ENCODE measurements at places on chromosomes 1 and 21. TPM values are rescaled to one million over a fixed set of nuclear protein-coding genes. Genes with fewer than 3 reads are reported as not detected.

- no peak for DNase-seq
- H3K4me1 ChIP-seq = no peaks in the 10 kb centered on the region
- H3K27me3 ChIP-seq = no peaks in the 10 kb centered on the region
- no peaks in the 10 kb centered on the region for H3K36me3 ChIP-seq
- no peak overlapping the region for H3K4me3 ChIP-seq
- H3K27ac ChIP-seq = no peak overlapping the region
Observed at GRCh38 chr1:22955146-22955545, 17.5 kb downstream of the LACTBL1 start.

GRCh38 chr1:244393604-244394176 is 58.0 kb downstream of the ADSS2 start:
- no peaks in the 10 kb centered on the region for H3K27me3 ChIP-seq
- no peaks in the 10 kb centered on the region for H3K4me1 ChIP-seq
- no peak for DNase-seq
- no peaks in the 10 kb centered on the region for H3K36me3 ChIP-seq
- no peak overlapping the region for H3K27ac ChIP-seq

GRCh38 chr1:205666372-205667166 is 13.7 kb downstream of the SLC45A3 start:
- no peak overlapping the region for H3K27ac ChIP-seq
- H3K27me3 ChIP-seq = no peaks in the 10 kb centered on the region
- no peak overlapping the region for H3K4me3 ChIP-seq
- H3K4me1 ChIP-seq = no peaks in the 10 kb centered on the region
- no peaks in the 10 kb centered on the region for H3K36me3 ChIP-seq

Gene NBPF20
- total RNA-seq = 1.9 TPM

DNA sequence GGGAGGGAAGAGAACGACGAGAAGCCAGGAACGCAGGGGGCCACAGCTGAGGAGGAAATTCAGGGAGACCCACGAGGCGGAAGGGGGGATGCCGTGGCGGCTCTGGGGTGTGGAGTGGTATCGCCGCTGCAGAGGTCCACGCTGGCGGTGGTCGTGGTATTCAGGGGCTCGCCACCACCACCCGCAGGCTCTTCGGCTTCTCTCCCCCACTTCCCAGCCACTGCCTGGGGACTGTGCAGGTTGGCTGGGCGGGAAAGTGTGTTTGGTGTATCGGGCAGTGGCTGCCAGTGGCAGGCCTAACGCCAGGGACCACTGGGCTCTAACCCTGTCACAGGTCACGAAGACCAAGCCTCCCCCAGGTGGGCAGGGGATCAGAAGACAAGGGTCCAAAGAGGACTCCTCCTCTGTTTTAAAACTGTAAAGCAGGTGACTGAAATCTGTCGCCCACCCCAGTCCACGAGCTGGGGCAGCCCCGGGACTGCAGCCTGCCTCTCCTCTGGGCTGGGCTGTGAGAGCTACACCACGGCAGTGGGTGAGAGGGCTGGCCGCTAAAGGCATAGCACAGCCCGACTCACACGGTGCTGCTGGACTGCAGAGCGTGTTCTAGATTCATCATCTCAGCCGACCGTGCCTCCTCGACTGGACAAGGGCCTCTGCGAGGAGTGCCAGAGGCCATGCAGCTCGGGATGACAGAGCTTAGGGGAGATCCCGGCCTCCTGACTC is 30.9 kb downstream of the SLC66A1 start:
- H3K4me3 ChIP-seq = no peak overlapping the region
- H3K36me3 ChIP-seq = peaks cover 43% of the 10 kb centered on the region
- no peaks in the 10 kb centered on the region for H3K27me3 ChIP-seq
- H3K4me1 ChIP-seq = no peaks in the 10 kb centered on the region
- no peak for DNase-seq

GRCh38 chr1:227465256-227465655 is 98.1 kb upstream of the ZNF678 start:
- H3K4me1 ChIP-seq = no peaks in the 10 kb centered on the region
- H3K4me3 ChIP-seq = no peak overlapping the region
- no peak overlapping the region for H3K27ac ChIP-seq
- H3K27me3 ChIP-seq = no peaks in the 10 kb centered on the region
- H3K36me3 ChIP-seq = no peaks in the 10 kb centered on the region
- no peak for DNase-seq

- no peaks in the 10 kb centered on the region for H3K27me3 ChIP-seq
- H3K4me3 ChIP-seq = no peak overlapping the region
- no peaks in the 10 kb centered on the region for H3K36me3 ChIP-seq
- DNase-seq = no peak
- no peak overlapping the region for H3K27ac ChIP-seq
- no peaks in the 10 kb centered on the region for H3K4me1 ChIP-seq
Observed at GRCh38 chr1:3085721-3086120, 16.7 kb downstream of the PRDM16 start.

GRCh38 chr1:217453816-217454215 is 177.1 kb downstream of the GPATCH2 start:
- H3K4me3 ChIP-seq = no peak overlapping the region
- H3K36me3 ChIP-seq = no peaks in the 10 kb centered on the region
- no peaks in the 10 kb centered on the region for H3K4me1 ChIP-seq
- H3K27ac ChIP-seq = no peak overlapping the region
- DNase-seq = no peak

Gene TNNI3K
- total RNA-seq = not detected

Gene GJA9
- not detected for total RNA-seq

DNA sequence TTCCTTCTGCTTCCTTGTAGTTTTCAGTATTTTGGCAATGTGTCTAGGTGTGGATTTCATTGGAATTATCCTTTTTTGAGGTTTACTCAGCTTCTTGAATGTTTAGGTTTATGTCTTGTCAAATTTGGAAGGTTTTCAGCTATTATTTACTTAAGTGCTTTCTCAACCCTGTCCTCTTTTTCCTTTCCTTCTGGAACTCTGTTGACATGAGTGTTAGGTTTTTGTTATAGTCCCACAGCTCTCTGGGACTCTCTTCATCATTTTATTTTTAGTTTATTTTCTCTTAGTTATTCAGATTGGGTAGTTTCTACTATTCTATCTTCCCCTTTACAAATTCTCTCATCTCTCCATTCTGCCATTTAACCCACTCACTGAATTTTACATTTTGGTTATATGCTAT is 63.1 kb upstream of the GPR88 start:
- DNase-seq = no peak
- H3K27ac ChIP-seq = no peak overlapping the region
- no peaks in the 10 kb centered on the region for H3K27me3 ChIP-seq

Gene NPPB
- total RNA-seq = not detected

GRCh38 chr1:20992322-20993056 is 184.2 kb downstream of the EIF4G3 start:
- no peak overlapping the region for H3K4me3 ChIP-seq
- H3K36me3 ChIP-seq = no peaks in the 10 kb centered on the region
- H3K27ac ChIP-seq = no peak overlapping the region
- DNase-seq = no peak

DNA sequence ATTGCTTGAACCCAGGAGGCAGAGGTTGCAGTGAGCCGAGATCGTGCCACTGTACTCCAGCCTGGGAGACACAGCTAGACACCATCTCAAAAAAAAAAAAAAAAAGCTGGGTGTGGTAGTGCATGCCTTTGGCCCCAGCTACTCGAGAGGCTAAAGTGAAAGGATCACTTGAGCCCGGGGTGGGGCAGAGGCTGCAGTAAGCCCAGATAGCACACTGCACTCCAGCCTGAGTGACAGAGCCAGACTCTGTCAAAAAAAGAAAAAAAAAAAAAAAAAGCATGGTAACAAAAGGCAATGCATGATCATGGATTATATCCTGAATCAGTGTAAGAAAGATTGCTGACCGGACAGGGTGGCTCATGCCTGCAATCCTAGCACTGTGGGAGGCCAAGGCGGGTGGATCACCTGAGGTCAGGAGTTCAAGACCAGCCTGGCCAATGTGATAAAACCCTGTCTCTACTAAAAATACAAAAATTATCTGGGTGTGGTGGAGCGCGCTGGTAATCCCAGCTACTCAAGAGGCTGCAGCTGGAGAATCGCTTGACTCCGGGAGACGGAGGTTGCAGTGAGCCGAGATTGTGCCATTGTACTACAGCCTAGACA is 76.3 kb downstream of the RUSC1 start:
- H3K27me3 ChIP-seq = no peaks in the 10 kb centered on the region
- no peaks in the 10 kb centered on the region for H3K4me1 ChIP-seq
- no peak overlapping the region for H3K4me3 ChIP-seq
- no peak overlapping the region for H3K27ac ChIP-seq

GRCh38 chr1:3027611-3028371 is 6.5 kb downstream of the ACTRT2 start:
- no peaks in the 10 kb centered on the region for H3K36me3 ChIP-seq
- DNase-seq = no peak
- H3K4me1 ChIP-seq = peaks cover 4% of the 10 kb centered on the region
- H3K27me3 ChIP-seq = no peaks in the 10 kb centered on the region

DNA sequence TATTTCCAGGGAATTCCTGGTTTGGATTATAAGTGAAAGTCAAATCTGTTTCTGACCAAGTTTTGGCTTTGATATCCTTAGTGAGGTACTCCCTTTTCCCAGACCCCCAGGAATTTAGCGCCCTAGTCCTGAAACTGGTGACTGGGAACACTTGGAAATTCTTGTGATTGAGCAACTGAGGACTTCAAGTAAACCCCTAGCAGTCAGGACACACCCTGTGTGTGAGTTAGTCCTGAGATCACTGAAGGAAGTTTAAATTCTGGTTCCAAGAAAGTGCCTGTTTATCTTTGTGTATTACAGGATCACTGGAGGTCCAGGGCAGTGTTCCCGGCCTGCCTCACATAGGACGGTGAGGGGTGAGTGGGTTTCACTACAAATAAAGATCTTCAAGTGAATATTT is 95.1 kb upstream of the F3 start:
- no peaks in the 10 kb centered on the region for H3K4me1 ChIP-seq
- no peaks in the 10 kb centered on the region for H3K27me3 ChIP-seq
- H3K4me3 ChIP-seq = no peak overlapping the region
- DNase-seq = no peak
- H3K27ac ChIP-seq = no peak overlapping the region

Gene ANKRD45
- total RNA-seq = not detected

Gene PTPRC
- total RNA-seq = 311 TPM

- no peak overlapping the region for H3K4me3 ChIP-seq
- H3K27me3 ChIP-seq = no peaks in the 10 kb centered on the region
- no peaks in the 10 kb centered on the region for H3K4me1 ChIP-seq
- H3K27ac ChIP-seq = no peak overlapping the region
Observed at GRCh38 chr1:58439946-58440345, 106.6 kb downstream of the OMA1 start.

GRCh38 chr1:51072043-51072439 is 30.0 kb upstream of the C1orf185 start:
- no peak overlapping the region for H3K27ac ChIP-seq
- no peak overlapping the region for H3K4me3 ChIP-seq
- H3K27me3 ChIP-seq = no peaks in the 10 kb centered on the region
- H3K36me3 ChIP-seq = no peaks in the 10 kb centered on the region
- no peak for DNase-seq

GRCh38 chr21:16423921-16424320 is 694.1 kb downstream of the USP25 start:
- no peak overlapping the region for H3K27ac ChIP-seq
- H3K4me3 ChIP-seq = no peak overlapping the region

Gene DEGS1
- total RNA-seq = 46.9 TPM

DNA sequence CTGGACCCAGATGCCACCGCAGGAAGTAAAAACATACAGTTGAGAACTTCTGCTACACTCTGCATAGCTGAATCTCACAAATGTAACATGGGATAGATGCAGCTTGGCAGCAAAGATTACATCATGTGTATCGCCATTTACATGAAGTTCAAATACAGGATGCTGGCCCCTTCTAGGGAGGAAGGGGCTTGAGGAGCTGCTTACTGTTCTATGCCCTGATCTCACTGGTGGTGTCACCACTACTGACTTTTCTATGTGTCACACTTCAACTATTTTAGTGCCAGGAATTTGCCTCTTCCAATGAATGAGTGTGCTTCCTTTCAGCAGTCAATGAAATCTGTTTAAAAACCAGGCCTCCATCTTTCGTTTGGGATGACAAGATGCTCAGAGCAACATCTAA is 31.1 kb downstream of the MRAP start:
- no peak overlapping the region for H3K4me3 ChIP-seq
- H3K27me3 ChIP-seq = no peaks in the 10 kb centered on the region
- H3K36me3 ChIP-seq = peaks cover 28% of the 10 kb centered on the region
- H3K27ac ChIP-seq = no peak overlapping the region

Gene RPE65
- total RNA-seq = not detected

GRCh38 chr21:26389971-26390641 is 183.0 kb downstream of the CYYR1 start:
- H3K27me3 ChIP-seq = no peaks in the 10 kb centered on the region
- DNase-seq = no peak
- no peak overlapping the region for H3K4me3 ChIP-seq
- H3K4me1 ChIP-seq = no peaks in the 10 kb centered on the region
- H3K27ac ChIP-seq = no peak overlapping the region

GRCh38 chr1:116066868-116067565 is 44.2 kb upstream of the MAB21L3 start:
- no peak overlapping the region for H3K27ac ChIP-seq
- no peak for DNase-seq
- H3K27me3 ChIP-seq = no peaks in the 10 kb centered on the region
- H3K36me3 ChIP-seq = no peaks in the 10 kb centered on the region
- no peak overlapping the region for H3K4me3 ChIP-seq
- H3K4me1 ChIP-seq = no peaks in the 10 kb centered on the region

DNA sequence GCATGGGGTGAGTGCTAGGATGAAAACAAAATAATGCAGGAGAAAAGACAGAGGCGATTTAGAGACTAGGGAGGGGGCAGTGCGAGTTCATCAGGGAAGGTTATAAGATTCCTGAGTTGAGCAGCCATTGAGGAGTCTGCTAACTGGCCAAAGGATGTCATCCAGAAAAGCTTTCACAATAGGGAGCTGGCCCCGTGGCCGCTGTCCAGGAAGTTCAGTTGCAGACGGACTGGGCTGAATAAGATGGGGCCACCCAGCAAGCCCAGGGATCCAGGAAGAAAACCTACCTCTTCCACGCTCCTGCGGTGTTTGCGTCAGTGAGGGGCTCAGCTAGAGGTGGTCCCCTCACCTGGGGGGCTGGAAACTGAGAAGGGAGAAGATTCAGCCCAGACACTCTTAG is 4.0 kb upstream of the PKP1 start:
- no peak for DNase-seq
- peaks cover 8% of the 10 kb centered on the region for H3K27me3 ChIP-seq
- H3K4me1 ChIP-seq = no peaks in the 10 kb centered on the region
- no peak overlapping the region for H3K27ac ChIP-seq
- no peak overlapping the region for H3K4me3 ChIP-seq
- H3K36me3 ChIP-seq = no peaks in the 10 kb centered on the region

GRCh38 chr1:169468982-169469381 is 16.8 kb downstream of the SLC19A2 start:
- H3K4me1 ChIP-seq = no peaks in the 10 kb centered on the region
- H3K27ac ChIP-seq = no peak overlapping the region
- DNase-seq = no peak
- H3K27me3 ChIP-seq = no peaks in the 10 kb centered on the region

Gene NPR1
- total RNA-seq = not detected

GRCh38 chr1:205590457-205590768 is 41.4 kb downstream of the ELK4 start:
- H3K27me3 ChIP-seq = no peaks in the 10 kb centered on the region
- H3K4me1 ChIP-seq = peaks cover 37% of the 10 kb centered on the region
- H3K27ac ChIP-seq = no peak overlapping the region

Measured in CD8-positive, alpha-beta memory T cell (primary cell).